Epithelial cell of esophagus (primary cell): ENCODE measurements at places on chromosomes 12 and 14.

DNA sequence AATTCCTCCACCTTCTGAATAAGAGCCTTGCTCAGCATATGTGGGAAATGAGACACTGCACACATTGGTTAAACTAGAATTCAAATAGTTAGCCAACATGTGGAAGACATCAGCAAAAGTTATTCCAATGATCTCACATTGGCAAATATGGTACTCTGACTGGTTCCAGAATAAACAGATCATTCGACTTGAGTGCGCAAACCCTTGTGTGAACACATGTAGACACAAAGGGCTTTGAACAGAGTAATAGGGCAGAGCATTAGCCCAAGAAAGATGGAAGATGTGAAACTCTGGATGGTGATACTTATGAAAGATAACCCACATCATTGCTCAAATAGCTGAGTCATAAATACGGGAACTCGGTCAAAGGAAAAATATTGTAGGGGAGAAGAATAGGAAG, 1133.4 kb upstream of the SEL1L start:
- peak; percentile 36 for DNase-seq

GRCh38 chr12:130428116-130428515, 90.4 kb downstream of the PIWIL1 start:
- no peak for DNase-seq

DNA sequence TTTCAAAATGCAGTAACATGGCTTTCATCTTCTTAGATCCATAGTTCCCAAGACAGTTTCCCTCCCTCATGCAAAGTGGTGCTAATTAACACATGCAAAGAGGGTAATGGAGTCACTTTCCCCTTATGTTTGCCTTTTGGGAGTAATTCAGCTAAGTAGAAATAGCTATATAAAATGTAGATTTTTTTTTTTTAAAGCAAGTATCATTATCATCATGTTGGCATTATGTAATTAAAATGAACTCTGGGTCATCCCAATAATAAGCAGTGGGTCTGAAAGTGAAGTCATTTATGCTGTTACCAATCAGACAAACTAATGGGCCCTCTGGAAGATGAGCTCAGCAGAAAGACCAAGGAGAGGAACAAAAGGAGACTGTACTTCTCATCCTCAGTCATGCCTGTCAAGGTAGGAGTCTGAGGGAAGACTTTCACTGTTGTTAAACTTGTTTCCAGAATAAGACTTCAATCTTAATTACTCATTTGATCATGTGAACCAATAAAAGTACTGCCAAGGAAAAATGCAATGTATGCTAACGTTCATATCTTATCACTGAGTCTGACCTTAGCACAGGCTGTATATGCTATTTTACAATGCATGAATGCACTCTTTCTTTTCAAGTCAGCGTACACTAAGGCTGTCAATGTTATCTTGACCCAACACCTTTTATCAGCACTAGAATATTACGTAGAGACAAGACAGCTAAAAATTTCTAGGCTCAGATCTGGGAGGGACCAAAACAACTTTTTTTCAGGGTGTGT, 26.8 kb downstream of the AREL1 start:
- peak; percentile 34 for DNase-seq

GRCh38 chr12:82964446-82964845, 277.7 kb downstream of the TMTC2 start:
- DNase-seq: peak; percentile 11

DNA sequence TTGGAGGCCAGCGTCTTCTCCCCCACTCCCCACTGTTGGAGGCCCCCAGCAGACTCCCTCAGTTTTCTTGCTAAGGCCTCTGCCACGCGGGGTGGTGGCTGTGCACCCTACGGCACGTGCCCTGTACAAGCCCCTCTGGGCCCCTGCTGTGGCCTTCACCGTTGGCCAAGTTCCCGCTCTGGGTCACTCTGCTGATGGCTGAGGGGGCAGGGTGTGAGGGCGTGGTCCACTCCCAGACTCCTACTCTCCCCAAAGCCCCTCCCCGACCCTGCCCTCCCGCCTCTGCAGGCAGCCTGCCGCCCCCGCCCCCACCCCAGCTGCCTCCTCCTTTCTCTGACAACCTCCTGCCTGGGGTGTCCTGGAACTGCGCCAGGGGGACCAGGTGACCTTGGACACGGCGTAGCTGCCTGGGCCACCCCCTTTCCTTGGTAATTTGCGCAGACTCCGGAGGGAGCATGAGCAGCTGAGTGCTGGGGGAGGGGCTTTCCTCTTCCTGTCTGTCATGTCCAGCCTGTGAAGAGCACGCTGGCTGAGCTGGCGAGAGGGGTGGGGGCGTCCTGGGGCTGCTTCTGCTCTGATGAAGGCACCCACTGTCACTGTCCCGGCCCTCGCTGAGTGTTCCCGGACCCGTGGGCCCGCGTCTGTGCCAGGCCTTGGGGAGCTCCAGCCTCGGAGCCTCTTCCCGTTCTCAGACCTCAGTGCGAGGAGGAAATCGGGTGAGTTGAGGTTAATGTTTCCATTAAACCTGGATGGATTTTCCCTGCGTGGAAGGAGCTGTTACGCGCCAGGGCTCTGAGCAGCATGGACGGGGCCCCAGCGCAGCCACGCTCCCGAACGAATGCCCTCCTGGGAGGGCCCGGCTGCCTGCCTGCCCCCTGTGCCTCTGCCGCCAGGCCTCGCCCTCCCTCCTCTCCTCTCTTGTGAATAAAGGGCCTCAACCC, 85.0 kb downstream of the KIF26A start:
- no peak for DNase-seq

DNA sequence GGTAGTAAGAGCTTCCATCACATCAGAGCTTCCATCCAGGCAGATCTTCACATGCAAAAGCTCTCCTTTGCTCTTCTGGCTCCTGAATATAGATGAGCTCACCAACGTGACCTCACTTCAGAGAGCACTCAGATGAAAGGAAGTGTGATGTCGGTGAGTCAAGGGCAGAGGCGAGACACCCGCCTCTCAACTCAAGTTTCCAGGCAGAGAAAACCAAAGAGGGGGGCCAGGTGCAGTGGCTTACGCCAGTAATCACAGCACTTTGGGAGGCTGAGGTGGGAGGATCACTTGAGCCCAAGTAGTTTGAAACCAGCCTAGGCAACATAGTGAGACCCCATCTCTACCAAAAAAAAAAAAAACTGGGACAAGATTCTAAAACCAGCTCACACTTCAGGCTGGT, 126.9 kb downstream of the DUSP6 start:
- peak; percentile 97 for DNase-seq

GRCh38 chr14:21352587-21352986, 31.2 kb downstream of the SUPT16H start:
- DNase-seq: no peak

DNA sequence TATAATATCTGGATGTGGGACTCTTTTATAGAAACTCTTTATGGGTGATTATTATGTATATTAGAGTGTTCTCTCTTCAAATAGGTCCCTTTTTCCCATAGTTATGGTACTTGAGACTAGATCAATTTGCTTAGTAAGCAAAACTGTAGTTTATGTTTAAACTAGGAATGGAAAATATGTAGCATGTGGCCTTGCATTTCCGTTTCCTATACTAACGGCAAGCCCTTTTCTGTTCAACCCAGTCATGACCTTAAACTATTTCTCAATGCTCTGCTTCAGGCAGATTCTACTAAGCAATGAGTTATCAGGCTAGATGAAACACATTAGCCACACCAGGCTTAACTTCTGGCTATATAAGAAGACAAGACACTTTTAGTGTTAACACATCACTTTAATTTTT, 84.6 kb downstream of the OTOGL start:
- DNase-seq: peak; percentile 27

DNA sequence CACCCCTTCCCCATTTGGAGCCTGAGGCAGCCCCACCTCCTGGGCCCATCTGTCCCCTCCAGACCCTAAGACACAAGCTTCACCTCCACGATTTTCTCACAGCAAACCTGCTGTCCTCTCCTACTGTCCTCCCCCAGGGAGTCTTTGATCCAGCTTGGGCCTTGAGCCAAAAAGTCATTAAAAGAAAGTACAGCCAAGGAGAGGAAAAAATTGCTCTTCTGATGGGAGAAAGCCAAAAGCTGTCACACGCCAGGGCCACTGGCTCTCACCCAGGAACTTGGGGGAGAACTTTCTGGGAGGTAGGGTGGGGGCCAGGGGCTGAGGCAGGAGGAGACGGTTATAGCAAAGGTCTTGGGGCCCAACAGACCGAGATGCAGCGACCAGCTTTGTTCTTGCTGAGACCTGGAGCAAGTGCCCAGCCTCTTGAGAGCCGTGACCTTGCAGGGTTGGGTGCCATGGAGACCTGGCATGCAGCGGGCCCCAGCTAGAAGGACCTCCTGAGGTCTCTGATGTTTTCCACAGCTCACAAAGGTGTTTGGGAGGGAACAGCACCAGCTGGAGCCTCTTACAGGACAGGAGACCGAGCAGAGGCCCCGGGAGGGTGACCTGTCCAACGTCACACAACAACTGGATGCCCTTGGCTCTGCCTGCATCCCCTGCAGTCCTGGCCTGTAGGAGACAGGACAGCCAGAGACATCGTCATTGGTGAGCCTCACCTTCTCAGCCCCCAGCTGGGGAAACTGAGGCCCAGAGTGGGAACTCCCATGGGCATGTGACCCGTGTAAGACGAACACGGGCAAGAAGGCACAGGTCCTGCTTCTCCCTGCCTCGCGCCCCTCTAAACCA, 124.5 kb downstream of the CALM1 start:
- no peak for DNase-seq

DNA sequence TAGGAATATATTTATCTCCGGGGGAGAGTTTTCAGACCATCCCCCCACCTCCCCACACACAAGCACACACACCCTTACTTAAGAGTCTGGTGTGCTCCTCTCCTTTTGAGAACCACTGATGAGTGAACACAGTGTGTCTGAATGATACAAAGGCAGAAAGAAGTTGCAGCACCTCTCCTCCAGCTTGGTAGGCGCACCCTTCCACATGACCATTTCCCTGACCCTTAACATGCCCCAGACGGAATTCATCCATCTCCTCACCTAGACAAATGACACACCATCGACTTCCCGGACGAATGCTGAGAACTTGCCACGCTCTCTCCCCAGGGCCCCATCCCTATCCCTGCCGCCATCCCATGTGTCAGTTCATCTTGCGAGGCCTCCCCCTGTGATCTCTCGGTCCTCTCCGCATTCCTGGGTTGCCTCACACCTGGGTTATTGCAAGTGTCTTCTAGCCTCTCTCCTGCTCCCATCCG, 3.9 kb downstream of the TNFRSF1A start:
- DNase-seq: no peak

DNA sequence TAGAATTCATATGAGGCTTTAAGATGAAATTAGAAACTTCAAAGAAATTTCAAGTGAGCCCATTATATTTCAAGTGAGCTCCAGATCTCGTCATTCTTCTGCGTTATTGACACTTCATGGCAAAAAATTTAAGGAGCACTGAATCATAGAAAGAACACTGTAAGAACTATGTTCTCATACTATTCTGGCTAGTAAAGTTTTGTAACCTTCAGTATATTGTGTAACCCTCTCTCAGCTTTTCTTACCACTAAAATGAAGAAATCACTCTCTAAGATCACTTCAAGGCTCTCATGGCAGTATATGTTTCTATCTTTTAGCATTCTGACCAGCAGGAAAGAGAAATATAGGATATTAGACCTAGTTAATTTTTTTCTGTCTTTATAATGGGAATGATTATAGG, 6.3 kb downstream of the GPHN start:
- peak; percentile 60 for DNase-seq

GRCh38 chr14:20988717-20989470, 886 bp upstream of the METTL17 start:
- DNase-seq: peak; percentile 38

- no peak for DNase-seq
Measured at GRCh38 chr12:124543052-124543589, 24.3 kb downstream of the NCOR2 start.

DNA sequence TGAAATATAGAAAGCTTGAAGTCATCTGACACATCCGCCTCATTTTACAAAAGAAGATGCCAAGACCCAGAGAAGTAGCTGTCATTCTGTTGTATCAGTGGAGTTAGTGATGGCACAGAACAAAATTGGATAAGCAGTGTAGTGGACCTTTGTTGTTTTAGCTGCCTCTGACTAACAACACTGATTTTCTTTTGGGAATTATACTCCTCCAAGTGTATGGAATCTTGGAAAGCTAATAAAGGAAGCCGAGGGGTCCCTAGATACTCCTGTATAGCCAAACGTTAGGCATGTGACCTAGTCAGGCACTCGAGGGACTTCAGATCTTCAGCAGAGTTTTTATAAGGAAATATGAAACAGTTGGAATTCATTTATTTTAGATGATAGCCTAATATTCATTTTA, 94.5 kb downstream of the OTOGL start:
- no peak for DNase-seq

GRCh38 chr12:56657416-56658379, 11.9 kb upstream of the ATP5F1B start:
- DNase-seq: peak; percentile 58

- no peak for DNase-seq
Measured at GRCh38 chr14:31943217-31943799, 133.8 kb upstream of the ARHGAP5 start.

GRCh38 chr12:18261906-18262305, 588 bp downstream of the PIK3C2G start:
- no peak for DNase-seq

- no peak for DNase-seq
Measured at GRCh38 chr14:67395876-67396189, 16.1 kb downstream of the PLEK2 start.
